Osteoblast (primary cell): ENCODE measurements at places on chromosomes 6 and 20.

- DNase-seq = peak; percentile 53
Observed at GRCh38 chr20:34541917-34542316, 16.6 kb upstream of the MAP1LC3A start.

- DNase-seq = no peak
Observed at GRCh38 chr6:1263039-1263849, 48.7 kb upstream of the FOXQ1 start.

DNA sequence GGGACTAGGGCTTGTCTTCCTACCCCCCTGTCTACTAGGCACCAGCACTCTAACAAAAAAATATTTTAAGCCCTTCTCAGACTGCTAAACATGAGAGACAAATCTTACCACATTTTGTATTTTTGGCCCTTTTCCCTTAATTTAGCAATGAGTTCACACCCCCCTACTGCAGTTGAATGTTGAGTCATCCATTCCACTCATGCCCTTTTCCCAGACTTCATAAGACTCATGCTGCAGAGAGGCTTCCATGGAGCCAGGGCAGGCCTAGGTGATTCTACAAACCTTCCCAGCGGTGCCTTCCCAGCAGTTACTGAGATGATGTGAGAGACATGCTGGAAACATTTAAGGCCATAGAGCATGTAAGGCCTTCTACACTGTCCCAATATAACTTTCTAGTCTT lies 53.9 kb downstream of the PXDC1 start:
- DNase-seq = peak; percentile 94

DNA sequence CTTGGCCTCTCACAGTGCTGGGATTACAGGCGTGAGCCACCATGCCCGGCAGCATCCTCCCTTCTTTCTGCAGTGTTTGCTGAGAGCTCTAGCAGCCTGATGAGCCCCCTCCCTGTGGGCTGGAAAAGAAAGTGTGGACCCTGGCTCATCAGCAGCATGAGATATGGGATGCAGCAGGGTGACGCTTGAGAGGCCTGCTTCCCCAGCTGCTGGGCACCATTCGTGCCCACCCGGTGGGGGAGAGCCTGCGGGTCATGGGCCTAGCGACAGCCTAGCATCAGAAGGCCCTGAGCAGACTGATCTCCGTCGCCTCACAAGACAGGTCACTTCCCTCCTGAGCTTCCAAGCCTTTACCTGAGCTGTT lies 16.0 kb upstream of the CCDC167 start:
- peak; percentile 21 for DNase-seq

- DNase-seq = no peak
Observed at GRCh38 chr6:36605143-36605542, 11.0 kb downstream of the SRSF3 start.

- DNase-seq = no peak
Observed at GRCh38 chr6:54515013-54515412, 206.8 kb downstream of the TINAG start.

- DNase-seq = no peak
Observed at GRCh38 chr20:572727-573126, 29.1 kb upstream of the CSNK2A1 start.

GRCh38 chr6:25896252-25896651 lies 22.2 kb upstream of the SLC17A3 start:
- no peak for DNase-seq

- DNase-seq = no peak
Observed at GRCh38 chr6:98118397-98119045, 715.9 kb upstream of the POU3F2 start.

DNA sequence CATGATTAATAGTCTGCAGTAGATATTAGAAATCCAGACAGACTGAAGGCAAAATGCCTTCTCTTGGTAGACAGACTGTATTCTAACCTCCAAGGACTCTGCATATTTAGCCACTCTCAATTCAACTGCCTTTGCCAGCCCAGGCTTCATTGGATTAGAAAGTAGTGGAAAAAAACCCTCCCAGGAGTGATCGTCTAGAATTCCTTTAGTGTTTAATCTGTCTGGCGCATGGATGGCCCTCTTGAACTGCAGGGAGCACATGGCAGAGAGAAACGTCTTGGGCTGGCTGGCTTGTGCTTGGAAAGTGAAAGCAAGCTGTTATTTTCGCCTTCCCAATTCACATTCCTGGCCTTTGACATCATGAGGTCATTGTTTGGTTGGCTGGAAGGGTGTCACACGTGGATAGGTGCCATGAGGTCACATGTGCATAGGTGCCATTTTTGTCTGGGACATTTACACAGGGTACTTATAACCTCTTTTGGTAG lies 30.9 kb upstream of the NEDD9 start:
- no peak for DNase-seq

- no peak for DNase-seq
Observed at GRCh38 chr6:40889137-40889832, 149.7 kb downstream of the UNC5CL start.

DNA sequence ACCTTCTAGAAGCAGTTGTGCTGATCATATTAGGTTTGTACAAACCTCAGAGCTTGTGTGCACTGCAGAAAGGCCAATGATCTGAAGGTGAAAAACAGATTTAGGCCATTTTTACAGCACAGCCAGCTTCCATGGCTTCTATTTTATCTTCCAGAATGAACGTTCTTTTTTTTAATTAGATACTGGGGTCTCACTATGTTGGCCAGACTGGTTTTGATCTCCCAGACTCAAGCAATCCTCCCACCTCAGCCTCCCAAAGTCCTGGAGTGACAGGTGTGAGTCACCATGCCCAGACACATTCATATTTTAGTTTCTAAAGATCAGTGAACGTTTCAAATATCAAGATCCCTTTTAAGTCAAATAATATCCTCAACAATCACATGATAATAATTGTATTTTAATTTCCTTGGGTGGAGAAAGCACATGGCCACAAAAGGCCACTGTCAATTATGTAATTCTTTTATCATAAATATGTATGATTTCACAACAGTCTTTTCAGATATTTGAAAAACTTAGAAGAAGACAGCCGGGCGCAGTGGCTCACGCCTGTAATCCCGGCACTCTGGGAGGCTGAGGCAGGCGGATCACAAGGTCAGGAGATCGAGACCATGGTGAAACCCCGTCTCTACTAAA lies 326.7 kb upstream of the JARID2 start:
- no peak for DNase-seq

DNA sequence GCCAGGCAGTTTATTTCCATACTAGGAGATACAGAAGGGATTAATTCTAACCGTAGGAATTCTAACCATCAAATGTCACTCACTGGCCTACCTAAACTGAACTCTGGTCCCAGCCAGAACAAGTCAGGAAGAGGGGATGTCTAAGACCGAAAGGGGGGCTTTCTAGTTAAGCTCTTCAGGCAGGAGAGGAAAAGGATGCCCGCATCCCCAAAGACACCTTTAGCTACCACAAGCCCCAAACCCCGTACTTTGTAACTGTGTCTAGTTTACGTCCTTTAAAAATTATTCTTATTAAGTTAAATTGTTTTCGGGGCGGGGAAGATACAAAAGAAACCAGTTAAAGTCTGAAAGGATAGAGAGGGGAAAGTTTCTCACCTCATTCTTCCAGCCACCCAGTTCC lies 1.2 kb upstream of the ZNF76 start:
- DNase-seq = peak; percentile 80

DNA sequence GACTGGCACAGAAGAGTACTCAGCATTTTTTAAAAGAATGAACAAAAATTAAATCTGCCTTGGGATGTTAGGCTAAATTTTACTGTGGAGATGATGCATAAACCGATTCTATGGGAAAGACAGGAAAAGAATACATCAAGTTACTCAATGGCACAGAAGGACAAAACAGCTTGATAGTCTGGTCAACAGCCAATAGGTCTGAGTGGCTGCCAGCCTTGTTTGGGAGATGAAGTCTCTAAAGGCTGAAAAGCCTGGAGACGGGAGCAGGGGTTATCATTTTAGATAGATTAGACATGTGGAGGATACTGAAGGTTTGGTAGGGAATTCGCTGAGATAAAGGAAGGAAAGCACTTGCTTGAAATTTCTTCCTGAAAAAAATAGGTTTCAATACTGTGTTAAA lies 56.3 kb upstream of the LAMA2 start:
- DNase-seq = no peak

DNA sequence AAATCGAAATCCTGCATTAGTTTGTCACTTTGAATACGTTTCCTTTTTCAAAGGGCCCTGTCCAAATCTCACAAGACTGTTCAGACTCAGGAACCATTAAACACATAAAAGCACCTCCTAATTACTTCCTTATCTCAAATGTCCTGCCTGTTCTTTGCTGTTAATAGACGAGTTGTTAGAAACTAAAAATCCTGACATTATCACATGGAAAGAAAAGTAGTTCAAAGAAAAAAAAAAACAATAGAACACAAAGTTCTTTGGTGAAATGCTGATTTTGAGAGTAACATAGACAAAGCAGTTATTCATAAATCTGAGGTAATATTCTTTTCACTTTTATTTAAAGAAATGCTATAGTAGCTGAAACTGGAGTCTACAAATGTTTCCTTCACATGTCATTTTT lies 12.1 kb upstream of the TAB2 start:
- no peak for DNase-seq

DNA sequence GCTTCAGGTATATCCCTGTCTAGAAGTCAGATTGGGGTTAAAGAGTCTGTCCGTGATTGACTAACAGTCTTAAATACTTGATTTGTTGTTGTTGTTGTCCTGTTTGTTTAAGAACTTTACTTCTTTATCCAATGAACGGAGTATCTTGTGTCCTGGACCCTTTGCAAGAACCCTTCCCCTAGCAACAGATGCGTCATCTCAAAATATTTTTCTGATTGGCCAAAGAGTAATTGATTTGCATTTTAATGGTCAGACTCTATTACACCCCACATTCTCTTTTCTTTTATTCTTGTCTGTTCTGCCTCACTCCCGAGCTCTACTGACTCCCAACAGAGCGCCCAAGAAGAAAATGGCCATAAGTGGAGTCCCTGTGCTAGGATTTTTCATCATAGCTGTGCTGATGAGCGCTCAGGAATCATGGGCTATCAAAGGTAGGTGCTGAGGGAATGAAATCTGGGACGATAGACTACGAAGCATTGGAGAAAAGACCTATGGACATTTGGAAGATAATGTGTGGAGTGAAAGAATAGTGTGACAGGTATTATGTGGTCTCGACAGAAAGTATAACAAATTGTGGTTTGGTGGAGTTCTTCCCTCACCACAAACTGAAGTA lies at the start of gene HLA-DRA:
Gene HLA-DRA (plus strand): TSS at position 286 of the 613 bp plus-strand sequence. CDS start 64 bp downstream, at position 350.
- DNase-seq = peak; percentile 67

GRCh38 chr6:55212156-55212555 lies 37.8 kb downstream of the HCRTR2 start:
- no peak for DNase-seq

DNA sequence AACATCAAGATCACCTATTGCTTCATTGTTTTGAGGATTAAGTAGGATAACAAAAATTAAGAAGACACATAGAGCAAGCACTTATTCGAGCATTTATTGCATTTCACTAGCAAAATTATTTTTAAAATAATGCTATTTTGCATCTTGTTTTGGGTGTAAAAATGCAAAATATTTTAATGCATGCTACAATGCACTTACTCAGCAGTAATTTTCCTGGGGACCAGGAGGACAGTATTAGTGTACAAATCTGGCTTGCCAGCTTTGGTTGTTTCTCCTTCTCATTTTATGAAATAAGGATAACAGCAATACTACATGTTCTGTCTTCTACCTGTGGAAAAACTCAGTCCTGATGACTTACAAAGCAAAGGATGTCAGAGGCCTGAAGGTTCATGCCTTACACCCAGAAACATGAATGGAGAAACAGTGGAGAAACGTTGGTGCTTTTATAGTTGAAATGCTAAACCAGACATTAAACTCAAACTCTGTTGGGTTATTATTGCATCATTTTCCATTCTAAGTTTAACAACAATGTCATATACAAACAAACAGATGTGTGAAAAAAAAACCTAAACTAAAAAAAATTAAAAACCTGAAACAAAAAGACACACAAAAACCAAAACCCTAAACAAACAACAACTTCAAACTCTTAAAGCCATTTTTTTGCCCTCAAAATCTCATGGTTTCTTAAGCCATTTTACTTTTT lies 50.2 kb upstream of the ATXN1 start:
- DNase-seq = no peak

- no peak for DNase-seq
Observed at GRCh38 chr20:38770546-38770945, 22.3 kb downstream of the ACTR5 start.

DNA sequence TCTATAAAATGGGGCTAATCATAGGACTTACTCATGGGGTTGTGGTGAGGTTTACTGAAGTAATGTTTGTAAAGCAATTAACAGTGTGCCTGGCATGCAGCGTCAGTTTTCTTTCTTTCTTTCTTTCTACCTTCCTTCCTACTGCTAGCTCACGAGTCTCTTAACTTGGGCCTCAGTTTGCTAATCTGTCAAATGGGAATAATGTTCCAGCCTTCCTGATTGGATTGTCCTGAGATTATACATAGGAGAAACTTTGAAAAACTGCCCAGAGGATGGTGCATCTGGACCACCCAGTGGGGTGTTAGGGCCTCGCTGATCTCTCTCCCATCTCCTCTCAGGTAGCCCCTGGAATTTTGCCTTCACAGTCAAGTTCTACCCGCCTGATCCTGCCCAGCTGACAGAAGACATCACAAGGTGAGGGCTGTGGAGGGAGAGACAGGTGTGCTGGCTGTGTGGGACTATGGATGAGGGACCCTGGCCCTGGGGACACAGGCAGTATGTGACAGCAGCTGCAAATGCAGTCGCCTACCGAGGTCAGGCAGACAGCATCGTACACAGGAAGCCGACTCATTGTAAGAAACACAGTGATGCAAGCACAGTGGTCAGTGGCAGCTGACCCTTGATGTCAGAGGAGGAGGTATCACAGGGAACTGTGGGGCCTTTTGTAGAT lies 27.5 kb downstream of the EPB41L1 start:
- DNase-seq = peak; percentile 95

- no peak for DNase-seq
Observed at GRCh38 chr6:31479151-31479932, 18.6 kb upstream of the MICB start.

GRCh38 chr6:88376768-88377387 lies 210.7 kb upstream of the CNR1 start:
- DNase-seq = peak; percentile 27

- DNase-seq = peak; percentile 75
Observed at GRCh38 chr6:105824732-105825131, 261.4 kb upstream of the PRDM1 start.
